H1 (cell line): ENCODE measurements at places on chromosomes 11 and 22.

DNA sequence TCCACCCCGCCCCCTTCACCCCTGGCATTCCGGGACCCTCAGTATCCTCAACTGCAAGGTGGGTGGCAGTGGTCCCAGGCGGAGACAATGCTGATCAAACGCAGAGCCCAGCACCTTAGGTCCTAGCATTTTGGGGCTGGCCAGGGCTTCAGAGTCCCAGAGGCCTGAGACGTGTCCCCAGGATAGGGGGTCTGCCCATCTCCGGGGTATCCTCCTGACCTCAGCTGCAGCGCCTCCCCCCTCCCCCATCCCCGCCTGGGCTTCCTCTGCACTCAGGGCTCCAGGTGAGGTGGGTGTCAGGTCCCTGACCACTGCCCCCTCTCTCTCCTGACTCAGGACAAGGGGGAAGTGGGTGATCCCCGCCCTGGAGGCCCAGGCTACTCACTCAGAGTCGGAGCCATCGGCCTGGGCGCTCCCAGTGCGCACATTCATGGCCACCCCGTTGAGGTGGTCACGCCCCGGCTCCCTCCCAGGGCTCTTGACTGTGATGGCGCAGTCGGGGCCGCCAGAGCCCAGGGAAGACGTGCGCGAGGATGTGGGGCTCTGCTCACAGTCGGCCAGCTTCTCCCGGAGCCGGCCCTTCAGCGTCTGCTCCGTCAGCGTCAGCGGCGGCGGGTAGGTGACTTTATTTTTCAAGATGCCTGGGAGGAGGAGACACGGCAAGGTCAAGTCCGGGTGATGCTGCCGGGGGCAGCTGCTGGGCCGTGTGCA is 28.3 kb downstream of the TRMU start:
- DNase-seq, result no peak
- 0 out of 2 replicates have a peak, but pooled peaks cover 3% of the 10 kb centered on the region for H3K36me3 ChIP-seq
- H3K27me3 ChIP-seq, result no peaks in the 10 kb centered on the region
- peaks cover 7% of the 10 kb centered on the region for H3K4me1 ChIP-seq

DNA sequence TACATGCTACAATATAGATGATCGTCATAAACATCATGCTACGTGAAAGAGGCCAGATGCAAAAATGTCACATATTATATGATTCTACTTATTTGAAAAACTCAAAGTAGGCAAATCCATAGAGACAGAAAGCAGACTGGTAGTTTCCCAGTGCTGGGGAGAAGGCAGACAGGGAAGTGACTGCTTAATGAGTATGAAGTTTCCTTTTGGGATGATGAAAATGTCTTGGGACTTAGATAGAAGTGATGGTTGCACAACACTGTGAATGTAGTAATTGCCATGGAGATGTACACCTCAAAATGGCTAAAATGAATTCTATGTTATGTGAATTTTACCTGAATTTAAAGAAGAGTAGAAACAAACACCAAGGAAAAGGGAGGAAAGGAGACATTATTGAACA is 45.2 kb upstream of the EHF start:
- H3K4me3 ChIP-seq, result no peak overlapping the region
- H3K4me1 ChIP-seq, result no peaks in the 10 kb centered on the region
- DNase-seq, result no peak
- no peaks in the 10 kb centered on the region for H3K36me3 ChIP-seq
- no peak overlapping the region for H3K27ac ChIP-seq
- no peaks in the 10 kb centered on the region for H3K27me3 ChIP-seq

GRCh38 chr22:30286813-30287647 is 2.3 kb downstream of the CASTOR1 start:
- H3K27ac ChIP-seq, result no peak overlapping the region
- H3K27me3 ChIP-seq, result no peaks in the 10 kb centered on the region
- H3K4me1 ChIP-seq, result peaks cover 19% of the 10 kb centered on the region
- no peaks in the 10 kb centered on the region for H3K36me3 ChIP-seq

DNA sequence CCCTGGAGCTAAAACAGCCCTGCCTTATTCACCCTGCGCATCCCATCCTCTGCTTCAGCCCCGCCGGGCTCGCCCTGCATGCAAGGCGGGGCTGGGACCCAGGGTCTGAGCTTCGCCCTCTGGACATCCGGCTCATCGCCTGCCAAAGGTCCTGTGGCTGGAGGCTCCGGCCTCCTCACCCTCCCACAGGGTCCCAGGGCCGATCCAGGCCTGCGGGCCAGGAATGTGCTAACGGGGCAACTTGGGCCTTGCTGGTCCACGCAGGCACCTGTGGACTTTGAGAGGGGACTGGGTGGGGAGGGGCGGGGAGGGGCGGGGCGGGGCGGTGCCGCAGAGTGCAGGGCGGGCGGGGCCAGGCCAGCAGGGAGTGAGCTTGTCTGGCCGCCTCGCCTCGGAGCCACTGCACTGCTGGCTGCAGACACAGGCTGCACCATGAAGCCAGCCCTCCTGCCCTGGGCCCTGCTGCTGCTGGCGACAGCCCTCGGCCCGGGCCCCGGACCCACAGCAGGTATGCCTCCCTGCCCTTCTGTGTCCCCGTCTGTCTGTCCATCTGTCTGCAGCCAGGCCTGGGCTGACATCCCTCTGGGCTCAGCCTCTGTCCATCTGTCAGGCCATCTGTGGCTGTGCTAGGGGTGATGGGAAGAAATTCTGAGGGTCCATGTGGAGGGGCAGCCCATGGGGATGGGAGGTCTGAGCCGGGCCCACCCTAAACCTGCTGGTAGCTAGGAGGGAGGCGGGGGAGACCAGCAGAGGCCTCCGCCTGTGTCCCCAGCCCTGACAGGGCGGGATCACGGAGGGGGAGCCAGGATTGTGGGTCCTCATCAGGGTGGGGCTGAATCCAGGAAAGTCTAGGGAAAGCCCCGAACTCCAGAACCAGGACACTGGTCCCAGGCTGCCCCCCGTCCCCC is at the start of gene SUSD2:
Gene SUSD2, plus strand, starts transcription at position 400 of the 908 bp plus-strand sequence. Its CDS starts 33 bp downstream, at position 433.
- H3K36me3 ChIP-seq, result no peaks in the 10 kb centered on the region
- H3K27me3 ChIP-seq, result no peaks in the 10 kb centered on the region
- DNase-seq, result no peak
- no peak within 1 kb of the TSS for H3K27ac ChIP-seq
- peaks cover 10% of the 10 kb centered on the region for H3K4me1 ChIP-seq

- H3K27me3 ChIP-seq, result no peaks in the 10 kb centered on the region
- H3K4me1 ChIP-seq, result peaks cover 15% of the 10 kb centered on the region
- no peak overlapping the region for H3K4me3 ChIP-seq
Measured at GRCh38 chr11:43984519-43985385, 42.3 kb downstream of the C11orf96 start.

- H3K36me3 ChIP-seq, result no peaks in the 10 kb centered on the region
- no peaks in the 10 kb centered on the region; the same call in 1 of the 2 replicates for H3K4me1 ChIP-seq
Measured at GRCh38 chr11:108027057-108027456, 18.4 kb downstream of the CUL5 start.

GRCh38 chr11:12546660-12547059 is 127.6 kb upstream of the TEAD1 start:
- no peak overlapping the region for H3K27ac ChIP-seq
- no peaks in the 10 kb centered on the region; the same call in 1 of the 2 replicates for H3K27me3 ChIP-seq
- H3K36me3 ChIP-seq, result no peaks in the 10 kb centered on the region
- no peaks in the 10 kb centered on the region for H3K4me1 ChIP-seq
- no peak for DNase-seq
- no peak overlapping the region for H3K4me3 ChIP-seq

DNA sequence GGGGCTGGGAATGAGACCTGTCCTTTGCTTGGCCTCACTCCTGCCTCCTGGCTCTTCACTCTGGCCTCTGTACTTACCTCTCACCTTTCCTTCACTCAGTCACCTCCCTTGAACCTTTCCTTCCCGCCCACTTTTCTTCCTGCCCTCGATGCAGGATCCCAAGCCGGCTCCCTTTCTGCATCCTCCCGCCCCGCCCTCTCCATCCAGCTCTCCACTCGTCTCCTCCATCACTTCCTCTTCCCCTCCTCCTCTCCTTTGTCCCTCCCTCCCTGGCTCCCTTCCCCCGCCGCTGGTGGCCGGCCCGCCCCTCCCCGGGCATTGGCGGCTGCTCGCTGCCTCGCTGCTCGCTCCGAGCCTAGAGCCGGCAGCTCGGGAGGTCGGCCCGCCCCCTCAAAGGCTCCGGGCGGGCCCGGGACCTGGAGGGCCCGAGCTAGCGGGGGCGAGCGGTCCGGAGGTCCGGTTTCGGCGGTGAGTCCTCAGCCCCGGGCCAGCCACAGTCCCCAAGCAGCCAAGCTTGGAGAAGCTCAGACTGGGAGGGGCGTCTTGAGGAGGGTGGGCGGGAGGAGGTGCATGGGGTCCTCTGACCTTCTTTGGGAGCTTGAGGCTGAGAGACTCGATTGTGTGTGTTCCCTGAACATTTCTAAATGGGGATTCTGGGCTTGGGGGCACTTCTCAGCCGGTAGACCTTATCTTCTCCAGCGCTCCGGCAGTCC is 13.8 kb downstream of the PHLDB1 start:
- H3K27ac ChIP-seq, result peak overlapping the region; percentile 50; the same call in 1 of the 2 replicates
- peak overlapping the region; percentile 82 for H3K4me3 ChIP-seq
- peaks cover 31% of the 10 kb centered on the region for H3K4me1 ChIP-seq
- no peak for DNase-seq

DNA sequence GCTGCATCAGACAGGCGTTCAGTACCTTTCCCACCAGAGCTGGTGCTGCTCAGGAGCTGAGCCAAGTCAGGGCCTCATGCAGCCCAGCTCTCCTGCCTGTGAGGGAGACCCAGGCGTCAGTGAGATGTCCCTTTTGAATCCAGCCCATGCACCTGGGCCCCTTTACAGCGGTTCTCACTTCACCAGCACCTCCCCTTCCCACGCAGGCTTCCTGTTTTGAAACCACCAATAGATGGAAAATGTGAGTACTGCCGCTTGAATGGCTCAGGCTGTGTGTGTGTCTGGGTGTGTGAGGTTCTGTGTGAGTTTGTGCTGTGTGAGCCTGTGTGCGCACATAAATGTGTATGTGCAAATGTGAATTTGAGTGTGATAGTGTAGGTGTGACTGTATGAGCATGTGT is 88.4 kb downstream of the UBASH3B start:
- H3K27me3 ChIP-seq, result no peaks in the 10 kb centered on the region
- H3K27ac ChIP-seq, result no peak overlapping the region
- H3K36me3 ChIP-seq, result no peaks in the 10 kb centered on the region
- no peak for DNase-seq
- H3K4me1 ChIP-seq, result no peaks in the 10 kb centered on the region; the same call in 1 of the 2 replicates
- no peak overlapping the region for H3K4me3 ChIP-seq

GRCh38 chr11:68041617-68042218 is 2.9 kb downstream of the TCIRG1 start:
- H3K36me3 ChIP-seq, result no peaks in the 10 kb centered on the region
- no peaks in the 10 kb centered on the region for H3K27me3 ChIP-seq
- H3K4me1 ChIP-seq, result peaks cover 25% of the 10 kb centered on the region
- no peak overlapping the region for H3K27ac ChIP-seq
- no peak overlapping the region for H3K4me3 ChIP-seq
- DNase-seq, result no peak

- H3K27ac ChIP-seq, result no peak overlapping the region
- H3K4me1 ChIP-seq, result no peaks in the 10 kb centered on the region
- no peaks in the 10 kb centered on the region for H3K27me3 ChIP-seq
- no peak for DNase-seq
Measured at GRCh38 chr22:43481568-43482317, 69.9 kb downstream of the MPPED1 start.

DNA sequence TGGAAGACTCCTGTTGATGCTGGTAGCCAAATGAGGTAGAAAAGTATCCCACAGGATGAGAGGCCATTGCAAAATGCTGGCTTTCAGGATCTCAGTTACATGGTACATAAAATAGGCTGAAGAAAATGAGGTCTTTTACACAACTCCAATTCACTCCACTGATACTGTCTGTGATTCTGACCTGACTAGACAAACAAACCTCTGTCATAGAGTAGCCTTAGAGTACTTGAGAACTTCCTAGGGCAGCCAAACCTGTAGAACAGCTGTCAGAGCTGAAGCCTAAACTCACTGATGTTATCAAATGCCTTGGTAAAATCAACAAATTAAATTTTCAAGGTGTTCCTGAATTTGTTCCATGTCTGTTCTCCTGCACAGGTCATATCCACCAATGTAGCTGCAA is 26.2 kb upstream of the POGLUT3 start:
- no peak for DNase-seq
- no peaks in the 10 kb centered on the region for H3K27me3 ChIP-seq
- H3K27ac ChIP-seq, result no peak overlapping the region

DNA sequence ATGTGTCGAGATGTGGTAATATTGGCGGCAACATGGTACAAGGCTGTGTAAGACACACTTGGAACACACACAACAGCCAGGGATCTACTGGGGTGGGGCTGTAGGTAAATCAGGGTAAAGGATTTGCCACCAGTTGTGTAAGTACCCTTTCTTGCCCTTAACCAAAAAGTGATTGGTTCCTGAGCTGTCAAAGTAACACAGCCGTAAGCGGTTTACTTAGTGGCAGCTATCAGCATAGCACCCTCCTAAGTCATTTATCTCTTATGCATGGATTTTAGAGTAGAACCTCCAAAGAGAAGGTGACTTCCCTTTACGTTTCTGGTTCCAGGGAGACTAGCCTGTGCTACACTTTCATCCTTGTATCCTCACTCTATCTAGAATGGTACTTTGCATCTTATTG is 57.2 kb downstream of the SPECC1L start:
- H3K27me3 ChIP-seq, result no peaks in the 10 kb centered on the region
- H3K4me3 ChIP-seq, result no peak overlapping the region
- no peak overlapping the region for H3K27ac ChIP-seq
- H3K36me3 ChIP-seq, result peaks cover 19% of the 10 kb centered on the region
- no peaks in the 10 kb centered on the region for H3K4me1 ChIP-seq
- DNase-seq, result no peak

GRCh38 chr11:849951-850774 is 7.5 kb downstream of the TSPAN4 start:
- H3K4me3 ChIP-seq, result peak overlapping the region; percentile 38
- H3K27me3 ChIP-seq, result no peaks in the 10 kb centered on the region
- H3K36me3 ChIP-seq, result no peaks in the 10 kb centered on the region

DNA sequence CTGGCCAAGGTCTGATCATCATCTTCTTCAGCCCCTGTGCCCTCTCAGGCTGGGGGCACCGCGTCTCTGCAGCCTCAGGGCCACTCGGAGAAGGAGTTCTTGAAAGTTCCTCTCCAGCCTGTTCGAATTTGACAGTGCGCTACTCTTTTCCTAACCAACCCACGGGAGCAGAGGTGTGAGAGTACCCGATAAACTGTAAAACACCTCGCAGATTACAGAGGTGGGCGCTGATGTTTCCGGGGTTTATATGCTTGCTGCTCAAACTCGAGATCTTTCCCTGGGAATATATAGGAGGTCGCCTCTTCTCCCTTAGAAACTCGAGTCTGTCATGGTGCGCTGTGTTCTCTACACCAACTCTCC is 515 bp downstream of the CTR9 start:
- no peak for DNase-seq
- peaks cover 4% of the 10 kb centered on the region for H3K36me3 ChIP-seq
- peak overlapping the region; percentile 76 for H3K4me3 ChIP-seq
- no peaks in the 10 kb centered on the region for H3K4me1 ChIP-seq
- no peak overlapping the region for H3K27ac ChIP-seq
- no peaks in the 10 kb centered on the region for H3K27me3 ChIP-seq
